ENCODE measurements at places on chromosomes 1 and 21.

DNA sequence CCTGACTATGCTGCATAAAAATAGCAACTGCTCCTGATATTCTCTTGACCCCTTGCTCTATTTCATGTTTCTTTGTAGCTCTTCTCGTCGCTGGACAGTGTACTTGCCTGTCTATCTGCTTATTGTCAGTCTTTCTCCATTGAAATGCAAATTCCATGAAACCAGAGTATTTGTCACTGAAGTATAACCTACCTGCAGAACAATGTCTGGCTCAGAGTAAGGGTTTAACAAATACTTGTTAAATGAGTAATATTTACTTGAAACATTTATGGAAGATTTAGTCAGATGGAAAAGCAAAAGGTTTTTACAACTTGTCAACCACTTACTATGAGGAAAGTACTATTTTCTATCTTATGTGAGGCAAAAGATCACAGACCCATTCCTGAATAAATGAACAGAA, 19.9 kb upstream of the ERICH3 start:
- DNase-seq = no peak

DNA sequence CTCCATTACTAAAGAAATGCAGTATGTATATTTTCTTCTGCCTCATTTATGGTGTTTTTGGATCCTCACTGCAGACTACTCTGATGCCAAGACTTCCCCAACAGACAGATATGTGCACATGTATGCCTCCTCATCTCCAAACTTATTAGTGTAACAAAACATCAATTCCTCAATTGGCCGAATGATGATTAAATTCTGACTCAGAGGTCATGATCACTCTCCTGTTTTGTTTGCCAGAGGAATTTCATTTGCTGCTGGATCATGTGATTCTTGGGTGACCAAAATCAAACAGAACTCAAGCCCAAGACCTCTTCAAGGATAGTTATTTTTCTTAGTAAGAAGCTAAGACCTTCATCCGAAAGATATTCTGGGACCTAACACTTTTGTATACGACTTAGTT, 227.6 kb downstream of the LMO4 start:
- no peak for DNase-seq

DNA sequence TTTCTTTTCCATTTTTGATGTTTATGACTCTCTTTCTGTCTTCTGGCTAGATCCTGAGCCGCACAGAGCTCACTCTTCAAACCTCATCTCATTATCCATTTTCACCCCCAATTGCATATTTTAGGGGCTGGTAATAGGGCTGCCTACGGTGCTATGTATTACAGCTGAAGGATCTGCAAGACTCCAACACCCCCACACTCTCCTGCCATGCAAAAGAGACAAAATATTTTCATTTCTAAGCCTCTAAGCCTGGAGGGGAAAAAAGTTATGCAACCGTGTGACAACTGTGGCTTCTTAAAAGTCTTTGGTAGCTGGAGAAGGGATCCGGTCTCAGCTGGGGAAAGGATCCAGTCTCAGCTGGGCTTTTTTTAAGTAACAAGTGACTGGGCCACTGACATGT, 311.6 kb downstream of the NPHP4 start:
- DNase-seq = no peak

GRCh38 chr1:168280296-168280927, at the start of gene TBX19:
Gene TBX19, plus strand, starts transcription at chr1:168280877. Its CDS starts 214 bp downstream, at chr1:168281091.
- no peak for DNase-seq

DNA sequence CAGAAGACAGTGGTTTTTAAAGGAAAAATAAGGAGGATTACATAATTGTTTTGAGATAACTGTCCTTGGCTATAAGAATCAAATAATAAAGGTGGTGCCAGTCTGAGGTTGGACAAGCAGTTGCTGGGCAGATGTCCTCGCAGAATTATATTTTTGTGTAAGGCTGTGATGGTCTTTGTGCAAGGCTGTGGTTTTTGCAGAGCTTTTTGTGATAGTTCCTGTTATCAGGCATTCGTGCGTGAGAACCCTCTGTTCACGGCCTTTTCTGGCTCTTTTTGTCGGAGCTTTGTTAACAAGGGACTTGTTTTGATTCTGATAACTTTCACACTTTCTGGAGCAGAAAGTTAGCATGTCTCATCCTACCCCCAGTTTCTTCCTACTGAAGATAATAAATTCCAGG, 33.4 kb downstream of the SH3BP5L start:
- no peak for DNase-seq

GRCh38 chr21:43895196-43895595, 30.2 kb downstream of the AGPAT3 start:
- no peak for DNase-seq

- no peak for DNase-seq
Observed at GRCh38 chr1:15825800-15826199, 18.4 kb upstream of the UQCRHL start.

GRCh38 chr1:232743999-232744398, 61.2 kb upstream of the MAP10 start:
- no peak for DNase-seq

DNA sequence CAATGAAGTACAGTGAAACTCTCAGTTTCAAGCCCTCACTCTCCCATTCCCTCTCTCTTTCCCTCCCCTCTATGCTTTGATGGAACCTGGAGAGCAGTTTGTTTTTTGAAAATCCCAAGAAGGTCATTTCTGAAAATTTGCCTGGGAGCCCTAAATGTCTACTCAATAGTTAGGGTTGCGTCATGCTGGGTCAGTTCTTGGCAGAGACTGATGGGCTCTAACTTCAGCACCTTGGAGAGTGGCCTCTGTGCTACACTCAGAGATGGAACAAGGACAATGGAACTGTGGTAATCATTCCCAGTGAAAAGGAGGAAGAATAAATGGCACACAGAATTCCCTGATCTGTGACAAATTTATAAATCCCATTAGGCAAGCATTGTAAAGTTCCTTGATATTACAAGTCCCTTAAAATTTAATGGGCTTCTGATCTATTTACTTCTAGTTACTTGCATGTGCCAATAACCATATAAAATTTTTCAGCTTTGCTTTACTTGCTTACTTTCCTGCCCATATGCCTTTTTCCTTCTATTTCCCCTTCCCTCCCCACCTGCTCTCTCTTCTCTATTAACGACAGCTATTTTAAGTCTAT, 182.9 kb upstream of the KCND3 start:
- no peak for DNase-seq

- DNase-seq = no peak
Observed at GRCh38 chr1:167720965-167721616, 691 bp upstream of the MPZL1 start.

GRCh38 chr1:195466639-195467038, 1141.6 kb downstream of the KCNT2 start:
- no peak for DNase-seq

GRCh38 chr1:3674100-3675094, 22.1 kb downstream of the TP73 start:
- no peak for DNase-seq

DNA sequence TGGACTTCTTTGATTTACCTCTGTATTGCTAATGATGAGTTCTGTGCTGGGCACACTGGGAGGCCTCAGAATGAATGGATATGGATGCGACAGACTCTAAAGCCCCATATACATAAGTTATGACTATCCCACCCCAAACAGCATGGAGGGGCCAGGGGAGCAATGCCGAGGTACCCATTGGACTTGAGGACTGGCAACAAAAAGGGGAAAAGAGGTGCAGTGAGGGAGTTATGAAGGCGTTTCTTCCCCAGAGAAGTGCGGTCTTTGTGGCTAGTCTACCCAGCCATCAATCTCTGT, 15.2 kb upstream of the CDCA8 start:
- no peak for DNase-seq

All from esophagus squamous epithelium (tissue), 5 donors.